Thyroid gland (tissue), 4 donors: ENCODE measurements at places on chromosomes 5 and 9.

DNA sequence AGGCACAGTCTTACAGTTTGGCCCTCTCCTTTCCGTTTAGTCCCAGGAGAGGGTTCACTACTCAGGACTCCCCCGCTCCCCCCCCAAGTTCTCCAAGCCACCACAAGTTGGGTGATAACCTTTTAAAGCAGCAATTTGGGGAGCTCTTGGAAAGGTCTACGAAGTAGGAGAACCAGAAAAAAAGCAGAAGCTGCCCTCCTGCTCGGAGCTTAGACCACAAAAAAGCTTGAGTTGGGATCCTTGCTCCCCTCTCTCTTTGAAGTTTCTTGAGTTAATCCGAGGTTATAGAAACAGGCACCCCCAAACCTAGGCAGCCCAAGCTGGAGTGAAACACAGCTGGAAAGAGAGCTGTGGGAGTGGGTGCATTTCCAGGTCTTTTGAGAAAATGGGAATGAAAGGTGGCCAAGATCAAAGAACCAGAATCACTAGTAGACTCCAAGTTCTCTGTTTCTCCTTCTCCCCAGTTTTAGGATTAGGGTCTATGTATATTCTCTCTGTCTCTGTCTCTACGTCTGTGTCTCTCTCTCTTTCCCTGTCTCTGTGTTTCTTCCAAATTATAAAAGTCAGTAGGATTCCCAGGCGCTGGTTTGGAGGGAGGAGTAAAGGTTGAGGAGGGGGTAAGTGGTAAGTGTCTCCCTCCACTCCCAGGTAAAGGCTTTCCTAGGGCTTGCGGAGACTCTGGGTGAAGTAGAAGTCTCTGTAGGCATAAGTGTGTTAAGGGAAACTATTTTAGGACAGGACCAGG lies 2.8 kb downstream of the LHX2 start:
- no peak for DNase-seq

- DNase-seq = no peak
Observed at GRCh38 chr5:177531209-177531940, 14.6 kb upstream of the DDX41 start.

- no peak for DNase-seq
Observed at GRCh38 chr9:6818292-6818922, 60.6 kb downstream of the KDM4C start.

- DNase-seq = peak; percentile 41
Observed at GRCh38 chr9:18208166-18209059, 265.5 kb upstream of the ADAMTSL1 start.

GRCh38 chr9:109640580-109641371 lies 139.2 kb upstream of the PALM2AKAP2 start:
- peak; percentile 53 for DNase-seq

DNA sequence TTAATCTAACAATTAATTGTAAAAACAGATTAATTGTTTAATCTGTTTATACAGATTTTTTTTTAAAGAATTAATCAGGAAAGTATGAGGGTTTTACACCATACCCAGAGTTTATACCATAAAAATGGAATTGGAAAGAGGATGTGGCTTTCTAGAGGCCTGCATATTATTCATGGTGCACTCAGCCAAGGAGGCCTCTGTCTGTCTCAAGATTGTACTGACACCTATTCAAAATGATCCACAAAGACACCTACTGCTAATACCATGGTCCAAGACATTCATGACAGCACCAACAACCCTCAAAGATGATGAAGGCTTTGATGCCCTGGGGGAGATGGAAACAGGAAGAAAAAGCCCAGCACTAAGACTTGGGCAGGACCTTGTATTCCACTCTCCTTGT lies 58.1 kb upstream of the MAST4 start:
- no peak for DNase-seq

GRCh38 chr5:5370059-5370774 lies 52.3 kb upstream of the ICE1 start:
- DNase-seq = no peak

DNA sequence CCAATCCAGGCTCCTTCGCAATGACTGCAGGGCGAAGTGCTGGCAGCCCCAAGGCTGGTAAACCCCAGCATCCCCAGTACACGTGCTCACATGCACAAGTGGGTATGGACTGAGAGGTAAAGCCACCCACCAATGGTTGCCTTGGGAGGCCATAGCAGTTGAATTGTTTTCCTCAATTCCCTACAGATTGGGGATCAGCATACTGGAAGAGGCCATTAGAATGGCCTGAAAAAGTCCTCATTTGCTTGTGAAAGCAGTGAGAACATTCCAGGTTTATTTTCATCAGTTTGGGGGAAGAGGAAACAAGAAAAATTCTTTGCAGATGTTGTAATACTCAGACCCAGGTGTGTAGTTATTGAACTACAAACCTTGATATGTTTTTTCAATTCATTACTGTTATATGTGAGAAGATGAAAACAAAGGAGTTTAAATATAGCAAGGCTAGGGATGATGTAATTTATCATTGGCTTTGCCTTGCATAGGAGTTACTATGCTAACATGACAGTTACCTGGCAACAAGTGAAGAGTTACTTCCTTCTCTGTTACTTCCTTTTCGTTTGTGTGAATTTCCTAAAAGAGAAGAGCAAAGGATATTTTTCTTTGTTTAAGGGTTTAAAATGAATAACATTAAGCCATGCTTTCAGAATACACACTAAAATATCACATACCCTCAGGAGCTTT lies 36.4 kb downstream of the MTMR12 start:
- no peak for DNase-seq

DNA sequence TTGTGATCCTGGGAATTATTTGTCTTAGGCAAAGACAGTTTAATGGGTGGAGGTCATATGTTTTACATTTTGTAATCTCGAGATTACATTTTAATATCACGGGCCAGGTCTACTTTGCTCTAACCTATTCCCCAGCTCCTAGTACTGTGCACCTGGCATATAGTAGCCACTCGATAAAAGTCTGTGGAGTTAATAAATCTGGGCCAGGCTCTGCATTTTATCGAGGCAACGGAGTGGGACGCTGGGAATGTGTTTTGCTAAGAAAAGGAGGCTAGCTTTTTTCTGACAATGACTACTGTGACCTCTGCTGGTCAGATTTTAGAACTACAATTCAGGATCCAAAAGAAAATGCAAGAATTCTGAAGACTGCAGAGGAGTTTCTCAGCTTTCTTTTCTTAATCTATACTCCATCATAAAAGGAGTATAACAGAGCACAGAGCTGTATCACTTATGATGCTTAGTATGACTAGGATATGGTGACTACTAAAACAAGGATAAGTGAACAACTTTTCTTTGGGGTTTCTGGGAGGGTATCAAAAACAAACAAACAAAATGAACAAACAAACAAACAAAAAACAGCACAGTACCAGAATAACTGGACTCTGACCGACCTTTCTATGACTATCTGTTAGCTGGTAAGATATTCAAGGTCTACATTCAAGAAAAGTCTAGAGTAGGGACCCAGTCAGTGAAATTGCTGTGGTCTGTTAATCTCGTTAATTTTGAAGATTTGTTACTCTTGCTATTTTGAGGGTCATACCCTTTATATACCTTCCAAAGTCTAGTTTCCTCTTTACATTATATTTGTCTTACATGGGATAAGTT lies 46.1 kb upstream of the CER1 start:
- DNase-seq = peak; percentile 29

- DNase-seq = peak; percentile 8
Observed at GRCh38 chr9:20728493-20729220, 44.6 kb downstream of the FOCAD start.

GRCh38 chr9:89174291-89174690 lies 4.3 kb downstream of the SHC3 start:
- DNase-seq = no peak

GRCh38 chr5:88304356-88304755 lies 35.7 kb upstream of the TMEM161B start:
- DNase-seq = no peak

- no peak for DNase-seq
Observed at GRCh38 chr9:4661165-4661564, 929 bp upstream of the PLPP6 start.

DNA sequence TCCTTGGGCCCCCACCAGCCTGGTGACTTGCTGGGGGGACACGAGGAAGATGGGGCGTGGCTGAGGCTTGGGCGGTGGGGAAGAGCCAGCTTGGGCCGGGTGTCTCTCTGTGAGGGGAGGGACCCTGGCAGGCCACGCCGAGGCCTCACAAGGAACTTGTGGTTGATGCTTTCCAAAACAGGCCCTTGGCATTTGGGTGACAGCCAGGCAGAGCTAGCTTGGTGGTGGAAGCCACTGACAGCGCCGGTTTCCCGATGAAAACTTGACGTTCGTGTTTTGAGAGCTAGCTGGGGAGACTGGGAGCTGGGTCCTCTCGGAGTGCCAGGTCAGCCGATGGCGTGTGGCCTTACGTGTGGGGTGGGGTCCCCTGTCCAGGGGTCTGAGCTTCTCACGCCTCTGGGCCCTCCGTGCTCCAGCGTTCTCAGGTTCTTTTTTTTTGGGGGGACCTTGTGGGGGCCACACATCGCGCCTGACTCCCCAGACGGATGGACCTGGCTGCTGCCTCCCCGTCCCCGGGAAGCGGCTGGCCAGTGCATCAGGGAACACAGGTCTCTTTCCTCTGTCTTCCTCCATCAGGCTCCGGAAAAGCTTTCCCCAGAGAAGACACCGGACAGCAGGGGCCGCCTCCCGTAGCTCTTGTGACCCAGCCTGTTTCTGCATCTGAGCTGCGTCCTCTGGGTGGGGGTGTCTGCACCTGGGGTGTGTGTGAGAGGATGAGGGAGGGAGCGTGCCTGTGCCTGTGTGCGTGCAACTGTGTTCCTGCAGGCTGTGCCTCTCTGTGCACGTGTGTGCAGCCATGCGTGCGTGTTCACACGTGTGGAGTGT lies 129.3 kb upstream of the LPCAT1 start:
- DNase-seq = peak; percentile 47
